Activated T-cell treated with anti-CD3 and anti-CD28 coated beads for 24 hours (primary cell): ENCODE measurements at places on chromosomes 5 and 9.

- DNase-seq, result no peak
Measured at GRCh38 chr5:131536211-131536826, 98.7 kb downstream of the RAPGEF6 start.

DNA sequence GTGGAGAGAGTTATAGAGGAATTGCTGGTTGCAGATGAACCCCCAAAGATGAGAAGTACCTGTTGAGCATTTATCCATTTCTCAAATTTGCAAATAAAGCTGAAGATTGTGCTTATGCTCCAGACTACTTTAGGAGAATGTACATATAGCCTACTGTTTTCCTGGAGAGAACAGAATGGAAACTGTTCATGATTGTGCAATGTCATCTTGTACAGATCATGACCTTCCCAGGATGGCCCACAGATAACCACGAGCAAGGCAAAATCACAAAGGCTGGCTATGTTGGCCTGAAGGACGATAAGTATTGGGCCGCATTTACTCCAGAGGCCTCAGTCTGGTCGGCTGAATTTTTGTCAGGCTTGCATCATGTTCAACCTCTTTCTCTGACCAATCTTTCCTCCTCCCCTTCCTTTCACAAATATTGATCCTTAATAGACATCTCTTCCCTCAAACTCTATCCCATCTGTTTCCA lies 28.5 kb upstream of the RICTOR start:
- no peak for DNase-seq

DNA sequence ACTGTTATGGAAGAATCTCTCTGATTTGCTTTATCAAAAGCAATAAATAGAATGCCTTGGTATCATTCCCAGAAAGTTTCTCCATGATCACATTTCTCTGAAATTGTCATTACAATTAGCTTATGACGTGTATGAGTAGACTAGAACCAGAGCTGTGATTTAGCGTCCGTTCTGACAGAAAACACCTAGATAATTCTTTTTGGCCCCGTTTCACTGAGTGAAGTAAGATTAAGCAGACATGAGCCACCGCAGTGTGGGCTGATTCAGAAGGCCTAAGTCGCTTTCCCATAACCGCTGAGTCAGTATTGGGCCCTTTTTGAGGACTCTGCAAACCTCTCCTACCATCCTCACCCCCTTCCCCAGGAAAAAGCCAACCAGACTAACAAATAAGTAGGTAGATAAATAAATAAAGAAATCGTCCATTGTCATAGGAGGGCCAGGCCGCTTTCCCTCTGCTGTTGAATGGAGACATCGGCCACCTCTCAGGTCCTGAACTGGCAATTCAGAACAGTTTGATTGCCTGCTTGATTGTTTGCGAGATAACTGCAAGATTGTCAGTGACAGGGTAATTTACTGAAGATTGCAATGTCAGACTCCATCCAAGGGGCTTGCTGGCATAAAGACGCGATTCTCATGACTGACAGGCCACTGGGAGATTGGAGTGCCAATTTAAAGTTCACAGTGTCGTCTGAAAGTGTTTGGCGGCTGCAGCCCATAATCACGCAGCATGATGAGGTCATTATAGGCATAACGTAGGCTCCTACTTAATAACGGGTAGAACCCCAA lies 105.0 kb upstream of the WWC1 start:
- no peak for DNase-seq

DNA sequence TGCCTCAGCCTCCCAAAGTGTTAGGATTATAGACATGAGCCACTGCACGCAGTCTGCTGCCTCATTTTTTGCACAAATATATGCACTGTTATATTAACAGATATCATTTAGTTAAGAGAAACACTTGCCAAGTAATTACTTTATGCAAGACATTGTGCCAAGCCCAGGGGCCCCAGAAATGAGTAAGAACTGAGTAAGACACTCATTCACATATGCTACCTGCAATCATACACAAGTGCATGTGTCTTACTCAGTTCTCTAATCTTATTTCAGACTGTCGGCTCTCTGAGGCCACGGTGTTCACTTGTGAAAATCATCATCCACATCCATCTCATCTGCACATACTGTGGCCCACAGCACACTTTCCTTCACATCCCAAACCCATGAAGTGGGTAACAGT lies 16.0 kb downstream of the TRAF1 start:
- no peak for DNase-seq

- no peak for DNase-seq
Measured at GRCh38 chr9:13876741-13877140, 437.2 kb downstream of the NFIB start.

DNA sequence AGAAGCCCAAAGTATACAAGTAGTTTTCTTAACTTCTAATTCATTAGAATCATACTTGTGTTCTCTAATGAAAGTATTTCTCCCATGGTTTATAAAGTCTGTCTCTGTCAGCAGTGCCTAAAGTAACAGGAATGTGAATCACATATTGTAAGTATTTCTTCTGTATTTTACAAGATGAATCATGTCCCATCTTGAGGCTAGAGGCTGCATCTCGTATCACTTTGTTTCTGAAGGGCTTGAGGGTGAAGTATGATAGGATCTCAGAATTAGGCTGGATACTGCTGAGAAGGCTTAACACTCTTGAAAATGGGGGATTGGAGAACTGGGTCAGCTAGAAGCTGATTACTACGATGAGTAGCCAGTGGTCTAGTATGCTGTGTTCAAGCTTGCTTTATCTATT lies 242.2 kb upstream of the ACTBL2 start:
- no peak for DNase-seq

- no peak for DNase-seq
Measured at GRCh38 chr9:14111696-14112095, 202.2 kb downstream of the NFIB start.

DNA sequence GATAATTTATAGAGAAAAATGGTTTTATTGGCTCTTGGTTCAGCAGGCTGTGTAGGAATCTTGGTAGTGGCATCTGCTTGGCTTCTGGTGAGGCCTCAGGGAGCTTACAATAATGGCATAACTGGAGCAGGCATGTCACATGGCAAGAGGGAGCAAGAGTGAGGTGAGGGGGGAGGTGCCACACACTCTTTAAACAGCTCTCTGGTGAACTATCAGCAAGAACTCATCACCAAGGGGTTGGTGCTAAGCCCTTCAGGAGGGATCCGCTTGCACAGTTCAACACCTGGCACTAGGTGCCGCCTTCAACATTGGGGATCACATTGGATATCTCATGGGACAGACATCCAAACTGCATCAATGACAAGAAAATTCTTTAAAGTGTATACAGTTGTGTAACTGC lies 10.5 kb downstream of the GPBP1 start:
- no peak for DNase-seq

DNA sequence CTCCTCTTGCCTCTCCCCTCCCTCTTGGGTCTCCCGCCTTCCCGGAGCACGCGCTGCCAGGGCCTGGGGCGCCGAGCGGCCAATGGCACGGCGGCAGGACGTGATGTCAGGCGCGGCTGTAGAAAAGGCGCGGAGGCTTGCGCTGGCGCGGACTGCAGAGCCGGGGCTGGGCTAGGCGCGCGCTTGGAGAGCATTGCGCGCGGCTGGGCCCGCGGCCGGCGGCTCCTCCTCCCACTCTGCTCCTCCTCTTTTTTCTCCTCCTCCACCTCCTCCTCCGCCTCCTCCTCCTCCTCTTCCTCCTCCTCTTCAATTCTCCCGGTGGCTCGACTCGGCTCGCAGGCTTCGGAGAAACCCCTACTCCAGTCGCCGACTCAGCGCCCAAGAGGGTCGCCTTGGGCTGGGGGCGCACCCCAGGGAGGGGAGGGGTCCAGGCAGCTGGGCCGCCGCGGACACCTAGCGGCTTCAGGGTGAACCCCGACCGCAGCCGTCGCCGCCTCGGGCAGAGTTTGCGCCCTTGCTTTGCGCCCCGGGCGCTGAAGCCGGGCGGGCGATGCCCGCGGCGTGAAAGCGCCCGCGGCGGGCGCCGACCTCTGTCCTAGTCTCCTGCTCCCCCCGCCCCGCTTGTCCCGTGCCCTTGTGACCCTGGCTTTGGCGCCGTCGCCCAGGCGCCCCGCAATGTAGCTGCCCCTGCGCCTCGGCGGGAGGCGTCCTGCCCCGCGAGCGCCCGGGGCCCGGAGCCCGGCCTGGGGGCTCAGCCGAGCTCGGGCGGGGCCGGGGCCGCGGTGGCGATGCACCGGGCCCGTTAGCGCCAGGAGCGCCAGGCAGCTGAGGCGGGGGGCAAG lies at the start of gene LHX2:
Gene LHX2 (plus strand): TSS at position 309 of the 842 bp plus-strand sequence. CDS start 581 bp downstream, outside the sequence.
- peak; percentile 32 for DNase-seq

- DNase-seq, result no peak
Measured at GRCh38 chr5:50827516-50828247, 161.2 kb downstream of the PARP8 start.

DNA sequence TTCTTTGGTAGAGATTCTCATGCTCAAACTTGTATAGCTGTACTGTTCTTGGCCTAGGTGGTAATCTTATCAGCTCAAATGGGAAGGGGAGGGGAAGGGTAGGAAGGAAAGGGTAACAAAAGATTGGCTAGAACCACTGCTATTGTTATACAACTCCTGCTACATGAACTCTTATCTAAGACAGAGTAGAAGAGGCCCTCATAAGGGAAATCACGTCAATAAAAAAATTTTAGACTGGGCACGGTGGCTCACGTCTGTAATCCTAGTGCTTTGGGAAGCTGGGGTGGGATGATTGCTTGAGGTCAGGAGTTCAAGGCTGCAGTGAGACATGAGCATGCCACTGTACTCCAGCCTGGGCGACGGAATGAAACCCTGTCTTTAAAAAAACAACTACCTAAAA lies 15.9 kb downstream of the STOM start:
- DNase-seq, result no peak

DNA sequence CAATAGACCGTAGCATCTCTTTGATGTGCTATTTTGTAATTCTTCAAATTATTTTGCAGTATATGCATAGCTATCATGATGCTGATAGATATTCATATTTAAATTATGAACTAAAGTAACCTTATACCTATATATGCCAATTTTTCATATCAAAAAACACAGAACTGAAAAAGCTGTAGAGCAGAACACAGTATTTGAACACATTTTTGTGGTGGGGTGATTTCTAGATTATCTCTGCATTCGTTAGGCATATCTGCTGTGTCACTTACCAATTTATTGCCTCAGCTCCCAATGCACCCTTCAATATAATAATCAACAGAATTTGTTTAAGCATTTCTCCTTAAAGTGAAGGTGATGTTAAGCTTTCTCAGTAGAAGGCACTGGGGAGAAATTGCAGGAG lies 998.2 kb downstream of the PTPRD start:
- no peak for DNase-seq

- DNase-seq, result no peak
Measured at GRCh38 chr5:41968153-41968723, 43.2 kb downstream of the FBXO4 start.

GRCh38 chr9:127075624-127076372 lies 46.6 kb downstream of the ANGPTL2 start:
- no peak for DNase-seq

- DNase-seq, result peak; percentile 71
Measured at GRCh38 chr9:135864447-135865049, 42.8 kb downstream of the CAMSAP1 start.

DNA sequence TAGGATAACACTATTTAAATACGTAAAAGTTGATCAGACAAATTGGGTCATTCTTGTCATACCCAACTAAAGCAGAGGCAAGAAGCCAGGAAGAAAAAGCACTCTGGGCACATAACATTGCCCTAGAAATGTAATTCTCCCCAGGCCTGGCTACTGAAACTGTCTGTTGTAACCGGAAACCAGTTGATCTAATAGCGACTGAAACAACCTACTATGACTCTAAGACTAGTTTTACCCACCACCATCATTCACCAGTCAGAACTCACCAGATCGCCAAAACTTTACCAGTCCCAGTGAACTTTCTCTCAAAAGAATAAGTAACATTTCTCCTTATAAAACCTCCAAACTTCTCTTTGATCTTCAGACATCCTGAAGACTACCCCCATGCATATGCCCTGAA lies 99.3 kb upstream of the WWC1 start:
- no peak for DNase-seq

- no peak for DNase-seq
Measured at GRCh38 chr9:114047717-114048116, 30.4 kb downstream of the AMBP start.

- no peak for DNase-seq
Measured at GRCh38 chr9:128365525-128365924, 5.6 kb upstream of the URM1 start.

DNA sequence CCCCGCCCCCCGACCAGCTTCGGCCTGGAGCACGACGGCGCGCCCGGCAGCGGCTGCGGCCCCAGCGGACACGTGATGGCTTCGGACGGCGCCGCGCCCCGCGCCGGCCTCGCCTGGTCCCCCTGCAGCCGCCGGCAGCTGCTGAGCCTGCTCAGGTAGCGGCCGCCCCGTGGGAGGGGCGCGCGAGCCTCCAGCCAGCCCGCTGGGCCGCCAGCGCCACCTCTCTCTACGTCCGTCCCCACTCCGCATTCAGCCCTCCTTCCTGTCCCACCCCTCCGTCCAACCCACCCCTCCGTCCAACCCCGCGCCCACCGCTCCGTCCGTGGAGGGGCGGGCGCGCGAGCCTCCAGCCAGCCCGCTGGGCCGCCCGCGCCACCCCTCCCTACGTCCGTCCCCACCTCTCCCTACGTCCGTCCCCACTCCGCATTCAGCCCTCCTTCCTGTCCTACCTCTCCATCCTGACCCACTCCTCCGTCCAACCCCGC lies 6.5 kb downstream of the ADAMTS13 start:
- DNase-seq, result no peak

DNA sequence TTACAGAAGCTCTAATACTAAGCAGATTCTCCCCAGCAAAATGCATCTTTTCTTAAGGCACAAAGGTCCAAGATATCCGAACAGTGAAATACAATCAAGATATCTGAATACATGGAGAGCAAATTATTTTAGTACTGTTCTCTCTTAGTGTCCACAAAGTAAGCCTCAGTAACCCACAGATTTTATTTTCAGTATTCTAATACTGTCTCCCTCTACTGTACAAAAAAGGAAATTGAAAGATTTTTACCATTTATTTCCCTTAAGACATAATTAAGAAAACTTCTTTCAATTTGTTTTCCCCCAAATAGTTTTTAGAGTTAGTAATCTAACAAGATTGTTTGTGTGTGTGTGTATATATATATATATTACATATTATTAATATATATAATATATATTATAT lies 24.7 kb upstream of the NOL6 start:
- DNase-seq, result no peak

DNA sequence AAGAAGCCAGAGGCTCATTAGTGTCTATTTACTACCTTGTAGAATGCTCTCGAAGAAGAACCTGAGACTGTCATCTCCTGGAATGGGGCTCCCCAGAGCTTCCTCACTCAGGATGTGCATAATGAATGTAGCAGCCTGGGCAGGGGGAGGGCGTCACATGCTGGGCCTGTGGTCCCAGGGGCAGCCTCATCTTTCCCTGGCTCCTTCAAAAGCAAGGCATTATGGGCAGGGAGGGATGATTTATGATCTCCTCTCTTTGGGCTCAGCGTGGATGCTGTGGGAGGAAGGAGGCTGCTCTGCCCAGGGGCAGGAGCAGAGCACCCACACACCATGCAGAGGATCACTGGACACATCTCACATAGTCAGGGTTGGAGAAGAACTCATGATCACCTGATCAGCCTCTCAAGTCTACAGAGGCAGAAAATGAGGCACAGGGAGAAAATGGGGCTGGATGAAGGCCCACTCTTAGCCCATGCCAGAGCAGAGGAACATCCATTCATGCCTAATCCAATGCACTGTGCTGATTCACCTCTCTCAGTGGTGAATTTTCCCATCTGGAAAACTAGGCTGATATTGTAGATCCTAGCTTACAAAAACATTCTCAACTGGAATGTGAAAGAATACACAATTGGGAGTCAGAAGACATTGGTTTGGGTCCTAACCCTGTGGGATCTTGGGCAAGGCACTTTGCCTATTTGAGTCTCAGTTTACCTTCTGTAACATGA lies 173.7 kb downstream of the CARTPT start:
- DNase-seq, result no peak
